ENCODE measurements at places on chromosomes 16 and 17.

DNA sequence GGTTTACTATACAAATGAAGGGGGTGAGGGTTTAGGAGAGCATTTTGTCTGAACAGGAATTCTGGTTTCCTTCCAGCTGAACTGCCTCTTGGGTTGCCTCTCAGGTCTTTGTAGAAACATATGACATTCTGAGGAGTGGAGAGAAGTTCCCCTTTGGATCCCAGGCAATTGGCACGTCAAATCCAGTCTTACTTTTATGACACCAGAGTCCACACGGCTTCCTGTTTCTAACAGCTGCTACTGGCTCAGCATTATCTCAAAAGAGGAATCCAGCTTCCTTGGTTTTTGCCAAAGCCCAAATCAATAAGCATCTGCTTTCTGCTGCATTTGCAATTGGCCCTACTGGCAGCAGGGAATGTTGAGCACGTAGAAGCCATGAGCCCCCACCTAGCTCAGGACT lies 97.6 kb upstream of the FAM20A start:
- DNase-seq = no peak

DNA sequence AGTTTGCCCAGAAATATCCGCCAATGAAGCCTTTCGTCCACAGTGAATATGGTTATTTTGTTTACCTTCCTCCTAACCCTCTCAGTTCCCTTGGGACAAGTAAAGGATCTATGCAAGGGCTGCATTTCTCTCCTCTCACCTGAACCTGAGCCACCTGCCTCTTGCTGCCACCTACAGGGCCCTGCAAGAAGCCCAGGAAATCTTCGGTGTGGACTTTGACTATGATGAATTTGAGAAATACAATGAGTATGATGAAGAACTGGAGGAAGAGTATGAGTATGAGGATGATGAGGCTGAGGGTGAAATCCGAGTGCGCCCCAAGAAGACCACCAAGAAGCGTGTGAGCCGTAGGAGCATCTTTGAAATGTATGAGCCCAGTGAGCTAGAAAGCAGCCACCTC lies 14.0 kb downstream of the SUPT6H start:
- no peak for DNase-seq

GRCh38 chr17:40560592-40561293 lies 4.5 kb downstream of the CCR7 start:
- DNase-seq = peak; percentile 74

GRCh38 chr17:77332981-77333685 lies 192.4 kb downstream of the SEC14L1 start:
- DNase-seq = peak; percentile 53

GRCh38 chr16:50490828-50491227 lies 57.4 kb upstream of the NKD1 start:
- DNase-seq = no peak
